ENCODE measurements at places on chromosomes 11 and 22. TPM values are rescaled to one million over a fixed set of nuclear protein-coding genes. Genes with fewer than 3 reads are reported as not detected.
A peak's percentile ranks its signal among the peaks of the same experiment; 100 is the strongest.

CNGA4 gene
- polyA plus RNA-seq, result 0.27 TPM

KCNQ1OT1 gene
- polyA plus RNA-seq, result 0.09 TPM

APOBEC3G gene
- polyA plus RNA-seq, result 43.1 TPM

- no peak for DNase-seq
Measured at GRCh38 chr11:129374081-129374992, 1.3 kb upstream of the BARX2 start.

CLCF1 gene
- polyA plus RNA-seq, result 2.0 TPM

DNA sequence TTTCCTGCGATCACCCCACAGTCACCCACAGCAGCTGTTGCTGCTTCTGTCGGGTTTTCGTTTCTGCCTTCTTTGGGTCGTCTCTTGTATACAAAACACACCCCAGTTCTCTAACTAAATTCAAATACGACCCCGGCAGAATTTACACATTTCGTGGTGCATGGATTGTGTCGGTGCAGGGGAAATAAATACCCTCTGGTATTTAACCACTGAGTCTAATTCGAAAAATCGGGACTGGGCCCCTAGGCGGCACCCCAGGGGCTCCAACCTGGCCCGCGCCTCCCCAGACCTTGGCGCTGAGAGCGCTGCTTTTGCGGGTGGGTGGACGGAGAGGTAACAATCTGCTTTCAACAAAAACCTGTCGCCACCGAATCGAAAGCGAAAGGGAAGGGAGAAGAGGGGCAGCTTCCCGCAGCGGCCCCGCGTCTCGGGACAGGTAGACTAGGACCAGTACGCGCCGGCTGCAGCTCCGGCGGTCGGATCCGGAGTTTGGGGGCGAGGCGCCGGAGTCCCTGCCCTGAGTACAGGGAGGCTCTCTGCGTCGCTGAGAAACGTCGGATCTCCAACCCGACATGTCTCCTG, 4.4 kb downstream of the ALX4 start:
- peak; percentile 13 for DNase-seq

DNA sequence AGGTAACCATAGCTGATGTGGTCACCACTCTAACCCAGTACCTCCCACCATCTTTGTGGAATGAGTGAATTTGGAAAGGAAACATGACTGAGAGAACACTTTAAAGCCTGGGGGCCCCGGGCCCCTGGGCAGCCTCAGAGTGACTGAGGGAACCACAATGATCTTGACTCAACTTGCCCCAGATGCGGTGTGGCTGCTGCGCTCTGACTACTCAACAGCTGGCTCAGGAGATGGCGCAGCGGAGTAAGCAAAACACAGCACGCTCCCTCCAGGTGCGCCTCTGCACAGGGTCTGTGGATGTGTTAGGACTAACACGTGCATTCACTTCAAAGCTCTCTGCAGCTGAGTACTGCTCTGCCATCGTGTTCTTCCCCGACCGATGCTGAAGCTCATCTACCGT, 5.9 kb downstream of the RNF215 start:
- DNase-seq, result peak; percentile 88

DNA sequence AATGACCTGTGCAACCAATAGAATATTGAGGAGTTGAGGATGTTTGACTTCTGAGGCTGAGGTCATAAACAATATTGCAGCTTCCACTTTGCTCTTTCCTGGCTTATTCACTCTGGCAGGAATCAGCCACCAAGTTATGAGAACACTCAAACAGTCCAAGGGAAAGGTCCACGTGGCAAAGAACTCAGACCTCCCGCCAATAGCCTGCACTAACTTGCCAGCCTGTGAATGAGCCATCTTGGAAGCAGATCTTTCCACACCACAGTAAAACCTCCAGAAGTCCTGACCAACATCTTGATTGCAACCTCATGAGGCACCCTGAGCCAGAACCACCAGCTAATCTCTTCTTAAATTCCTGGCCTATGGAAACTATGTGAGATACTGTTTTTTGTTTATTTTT, 22.7 kb upstream of the PICALM start:
- DNase-seq, result no peak

DNA sequence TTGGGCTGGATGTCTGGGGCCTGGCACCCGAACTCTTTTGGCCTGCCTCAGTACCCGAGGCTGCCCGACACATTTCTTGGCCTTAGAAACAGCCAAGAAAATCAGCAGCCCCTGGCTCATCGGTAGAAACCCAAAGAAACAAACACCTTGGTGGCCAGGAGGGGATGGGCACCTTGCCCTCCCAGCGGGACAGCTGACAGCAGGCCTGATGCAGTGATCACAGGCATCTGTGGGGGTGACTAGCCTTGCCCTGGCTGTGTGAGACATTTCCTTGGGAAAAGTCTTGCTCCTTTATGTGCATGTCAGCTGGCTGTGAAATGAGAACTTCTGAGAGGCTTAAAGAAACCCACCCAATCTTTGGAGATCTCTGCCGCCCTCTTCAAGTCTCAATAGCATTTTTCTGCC, 60.9 kb downstream of the SMIM38 start:
- no peak for DNase-seq

GRCh38 chr11:75031224-75031753, 42.6 kb downstream of the NEU3 start:
- no peak for DNase-seq

CHEK2 gene
- polyA plus RNA-seq, result 30.8 TPM

- DNase-seq, result no peak
Measured at GRCh38 chr11:8381871-8382396, 118.3 kb upstream of the LMO1 start.

- DNase-seq, result no peak
Measured at GRCh38 chr11:112885744-112886433, 75.3 kb upstream of the NCAM1 start.

- DNase-seq, result no peak
Measured at GRCh38 chr22:42937164-42937843, 77.6 kb downstream of the PACSIN2 start.

DNA sequence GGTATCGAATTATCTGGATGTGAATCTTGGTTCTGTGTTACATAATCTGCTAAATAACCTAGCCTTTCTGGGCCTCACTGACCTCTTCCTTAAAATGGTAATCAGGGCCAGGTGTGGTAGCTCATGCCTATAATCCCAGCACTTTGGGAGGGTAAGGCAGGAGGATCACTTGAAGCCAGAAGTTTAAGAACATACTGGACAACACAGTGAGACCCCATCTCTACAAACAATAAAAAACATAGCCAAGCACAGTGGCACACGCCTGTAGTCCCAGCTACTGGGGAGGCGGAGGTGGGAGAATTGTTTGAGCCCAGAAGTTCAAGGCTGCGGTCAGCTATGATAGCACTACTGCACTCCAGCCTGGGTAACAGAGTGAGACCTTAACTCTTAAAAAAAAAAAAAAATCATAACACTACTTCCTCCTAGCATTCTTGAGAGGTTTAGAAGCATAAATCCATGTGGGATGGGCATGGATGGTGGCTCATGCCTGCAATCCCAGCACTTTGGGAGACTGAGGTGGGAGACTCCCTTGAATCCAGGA, 72.5 kb downstream of the C11orf65 start:
- DNase-seq, result no peak

MRGPRX3 gene
- 0.05 TPM for polyA plus RNA-seq

- DNase-seq, result no peak
Measured at GRCh38 chr11:16924826-16925560, 89.2 kb downstream of the PLEKHA7 start.

GRCh38 chr11:106461839-106462545, 384.5 kb downstream of the AASDHPPT start:
- no peak for DNase-seq

DNA sequence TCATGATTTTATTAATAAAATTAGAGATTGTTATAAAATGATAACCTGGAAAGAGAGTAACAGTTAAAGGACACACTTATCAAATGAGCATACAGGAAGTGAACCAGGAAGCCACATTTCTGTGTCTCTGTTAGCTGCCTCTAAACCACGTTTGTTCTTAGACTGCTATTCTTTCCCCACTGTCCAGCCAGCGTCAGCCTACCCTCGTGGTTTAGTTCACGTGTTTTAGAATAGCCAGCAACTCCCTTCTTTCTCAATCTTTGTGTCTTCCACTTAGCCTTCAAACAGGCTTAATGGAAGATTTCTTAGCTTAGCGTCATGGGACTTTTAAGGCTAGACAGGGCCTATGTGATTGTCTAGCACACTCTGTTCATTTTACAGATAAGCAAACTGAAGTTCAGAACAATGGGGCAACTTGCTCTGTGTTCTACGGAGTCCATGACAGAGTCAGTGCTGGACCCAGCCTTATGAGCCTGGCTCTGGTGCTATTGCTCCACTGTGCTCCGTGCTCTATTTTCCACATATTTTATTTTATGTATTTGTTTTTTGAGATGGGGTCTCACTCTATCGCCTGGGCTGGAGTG, 27.2 kb downstream of the GRAMD1B start:
- no peak for DNase-seq

GRCh38 chr11:73717136-73717535, 43.7 kb downstream of the RAB6A start:
- DNase-seq, result no peak

DNA sequence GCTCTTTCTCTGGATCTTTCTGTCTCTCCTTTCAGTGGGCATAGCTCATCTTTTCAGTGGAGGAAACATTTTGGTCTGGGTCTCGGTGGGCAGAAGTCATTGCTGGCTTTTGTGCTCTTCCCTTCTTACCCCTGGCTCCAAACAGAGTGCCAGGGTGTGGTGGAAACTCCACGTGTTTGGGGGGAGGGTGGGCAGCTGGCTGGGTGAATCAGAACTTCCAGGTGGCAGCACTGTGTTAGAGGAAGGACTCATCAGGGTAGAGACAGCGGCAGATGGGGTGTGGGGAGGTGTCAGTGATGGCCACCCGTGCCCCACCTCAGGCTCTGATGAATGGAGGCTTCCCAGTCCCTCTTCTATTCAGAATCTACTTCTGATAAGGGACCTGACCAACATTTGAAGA, 114.0 kb downstream of the GRIK4 start:
- DNase-seq, result no peak

KRTAP5-7 gene
- polyA plus RNA-seq, result 0.05 TPM

MPZL3 gene
- 7.0 TPM for polyA plus RNA-seq

DNA sequence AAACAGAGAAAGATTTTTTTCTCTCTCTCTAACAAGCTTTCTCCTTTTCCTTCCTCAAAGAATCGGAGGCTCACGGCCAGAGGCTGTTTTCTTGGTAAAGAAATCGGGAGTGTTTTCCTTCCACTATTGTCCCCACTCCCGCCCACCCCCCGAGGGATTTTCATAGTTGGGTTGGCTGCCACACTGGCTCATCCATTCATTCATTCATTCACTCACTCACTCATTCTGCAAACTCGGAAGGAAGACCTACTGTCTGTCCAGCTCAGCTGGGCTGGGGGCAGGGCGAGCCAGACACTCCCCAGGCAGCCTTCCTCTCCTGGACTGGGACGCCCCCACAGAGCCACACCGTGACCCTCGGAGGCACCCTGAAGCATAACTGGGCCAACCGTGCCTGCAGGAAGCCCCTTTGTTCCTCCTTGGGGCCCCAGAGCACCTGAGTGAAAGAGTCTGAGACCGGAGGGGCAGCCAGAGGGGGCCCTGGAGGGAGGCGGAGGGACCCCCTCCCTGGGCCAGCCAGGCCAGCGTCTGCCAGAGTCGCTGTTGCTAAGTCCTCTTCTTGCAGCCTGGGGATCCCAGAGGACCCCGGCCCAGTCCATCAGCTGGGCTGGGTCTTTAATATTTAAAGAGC, 17.0 kb downstream of the CDKN1C start:
- DNase-seq, result no peak

GRCh38 chr11:119738059-119738439, 9.0 kb upstream of the NECTIN1 start:
- DNase-seq, result no peak
